ENCODE measurements at places on chromosomes 7 and 10.

GRCh38 chr7:148290538-148290937 is 300.0 kb upstream of the C7orf33 start:
- no peak for DNase-seq

- peak; percentile 75 for DNase-seq
Measured at GRCh38 chr10:100009793-100010676, at the start of gene DNMBP. Gene DNMBP (minus strand): TSS chr10:100009947. CDS start chr10:99972124, 37,823 bp downstream.

DNA sequence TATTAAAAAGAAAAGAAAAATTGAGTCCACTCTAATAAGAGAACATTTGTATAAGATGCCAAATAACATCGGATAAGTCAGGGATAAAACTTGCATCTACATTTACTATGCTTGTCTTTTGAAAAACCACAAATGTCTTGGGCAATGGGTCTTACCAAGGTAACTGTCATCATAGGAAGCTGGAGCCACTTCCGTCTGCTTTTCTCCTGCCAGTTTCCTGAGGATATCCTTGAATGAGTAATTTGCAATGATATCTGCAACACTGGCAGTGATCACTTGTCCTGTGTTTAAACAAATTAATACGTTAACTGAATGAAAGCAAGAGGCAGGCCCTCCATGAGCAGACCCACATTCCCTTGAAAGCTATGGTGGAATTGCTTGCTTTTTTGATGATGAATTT is 47.3 kb downstream of the ITGA8 start:
- no peak for DNase-seq

GRCh38 chr10:119362122-119362521 is 154.8 kb downstream of the GRK5 start:
- peak; percentile 22 for DNase-seq

GRCh38 chr10:44689368-44689767 is 221.8 kb upstream of the TMEM72 start:
- peak; percentile 40 for DNase-seq

DNA sequence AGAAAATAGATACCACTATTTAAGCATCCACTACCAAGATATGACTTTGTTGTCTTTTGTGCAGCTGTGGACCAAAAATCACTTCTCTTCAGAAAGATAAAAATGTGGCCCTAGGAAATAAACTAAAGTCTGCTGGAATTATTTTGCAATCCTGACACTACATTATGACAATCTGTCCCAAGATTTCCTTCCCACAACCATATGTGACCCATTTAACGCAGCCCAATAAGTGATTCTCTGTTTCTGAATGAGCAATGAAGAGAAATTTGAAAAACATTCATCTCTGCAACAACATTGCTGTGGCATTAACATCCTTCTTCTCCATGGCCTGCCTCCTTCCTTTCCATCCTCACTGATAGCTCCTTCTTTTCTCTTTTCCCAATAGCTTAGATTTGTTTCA is 212.0 kb downstream of the TSPAN12 start:
- no peak for DNase-seq

DNA sequence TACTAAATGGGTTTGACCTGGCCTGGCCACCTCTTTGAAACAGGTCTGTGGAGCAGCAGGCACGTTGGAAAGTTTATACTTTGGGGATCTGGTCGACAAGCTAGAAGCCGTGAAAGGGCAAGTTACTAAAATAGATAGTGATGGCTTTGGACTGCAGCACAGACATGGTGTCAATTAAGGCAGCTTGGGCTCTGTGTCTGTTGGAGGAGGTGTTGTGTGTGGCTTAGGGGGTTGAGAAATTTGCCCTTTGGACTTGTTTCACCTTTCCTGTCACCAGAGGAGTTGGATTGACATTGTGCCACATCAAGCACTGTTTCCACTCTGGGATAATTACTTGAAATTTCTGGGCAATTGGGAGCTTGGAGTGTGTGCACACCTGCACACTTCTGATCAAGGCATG is 251.8 kb upstream of the MKI67 start:
- DNase-seq: no peak

DNA sequence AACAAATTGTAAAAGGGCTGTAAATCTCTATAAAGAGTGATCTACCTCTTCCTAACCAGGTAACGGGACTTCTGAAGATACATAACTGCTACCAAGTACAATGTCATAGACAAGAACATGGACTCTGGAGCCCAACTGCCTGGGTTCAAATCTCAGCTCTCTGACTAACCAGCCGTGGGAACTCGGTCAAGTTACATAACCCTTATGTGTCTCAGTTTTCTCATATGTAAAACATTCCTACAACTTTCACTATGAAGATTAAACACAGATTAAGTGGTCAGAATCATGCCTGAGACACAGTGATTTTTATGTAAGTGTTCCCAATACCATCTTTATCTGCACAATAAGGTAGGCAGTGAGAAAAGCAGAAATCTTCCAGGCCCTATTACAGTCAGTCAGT is 52.6 kb downstream of the ITGB1 start:
- DNase-seq: peak; percentile 19

DNA sequence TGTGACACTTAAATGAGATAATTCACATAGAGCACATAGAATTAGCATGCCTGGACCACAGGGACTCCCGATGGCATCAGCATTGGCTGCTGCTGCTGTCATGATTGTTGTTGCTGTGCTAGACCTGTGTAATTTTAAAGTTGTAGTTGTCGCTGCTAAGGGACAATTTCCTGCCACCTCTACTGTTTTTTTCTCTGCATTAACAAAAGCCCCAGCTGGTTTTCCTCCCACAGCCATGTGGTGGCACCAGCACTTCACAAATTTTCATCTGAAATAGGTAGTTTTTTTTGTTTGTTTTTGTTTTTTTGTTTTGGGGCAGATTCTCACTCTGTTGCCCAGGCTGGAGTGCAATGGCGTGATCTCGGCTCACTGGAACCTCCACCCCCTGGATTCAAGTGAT is 25.4 kb upstream of the PRXL2A start:
- DNase-seq: peak; percentile 42

GRCh38 chr10:106493751-106494150 is 670.8 kb downstream of the SORCS1 start:
- DNase-seq: no peak

GRCh38 chr7:159210581-159211235 is 66.0 kb upstream of the VIPR2 start:
- DNase-seq: no peak

- no peak for DNase-seq
Measured at GRCh38 chr10:45373003-45373575, 927 bp upstream of the ALOX5 start.

DNA sequence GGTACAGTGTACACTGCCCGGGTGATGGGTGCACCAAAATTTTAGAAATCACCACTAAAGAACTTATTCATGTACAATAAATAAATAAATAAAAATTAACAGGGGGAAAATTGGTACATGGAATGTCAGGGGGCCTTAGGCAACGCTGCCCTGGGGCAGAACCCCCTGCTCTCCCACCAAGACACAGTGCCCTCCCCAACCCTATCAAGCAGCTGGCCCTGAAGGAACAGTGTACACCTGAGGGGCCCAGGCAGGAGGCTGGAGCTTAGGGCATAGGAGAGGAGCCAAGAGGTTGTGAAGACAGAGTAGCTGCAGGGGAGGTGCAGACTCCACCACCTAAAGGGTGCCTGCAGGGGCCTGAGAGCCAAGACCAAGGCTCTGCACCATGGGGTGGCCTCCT is 128.8 kb downstream of the BMS1 start:
- no peak for DNase-seq

GRCh38 chr10:116190883-116191282 is 82.1 kb downstream of the GFRA1 start:
- DNase-seq: no peak

DNA sequence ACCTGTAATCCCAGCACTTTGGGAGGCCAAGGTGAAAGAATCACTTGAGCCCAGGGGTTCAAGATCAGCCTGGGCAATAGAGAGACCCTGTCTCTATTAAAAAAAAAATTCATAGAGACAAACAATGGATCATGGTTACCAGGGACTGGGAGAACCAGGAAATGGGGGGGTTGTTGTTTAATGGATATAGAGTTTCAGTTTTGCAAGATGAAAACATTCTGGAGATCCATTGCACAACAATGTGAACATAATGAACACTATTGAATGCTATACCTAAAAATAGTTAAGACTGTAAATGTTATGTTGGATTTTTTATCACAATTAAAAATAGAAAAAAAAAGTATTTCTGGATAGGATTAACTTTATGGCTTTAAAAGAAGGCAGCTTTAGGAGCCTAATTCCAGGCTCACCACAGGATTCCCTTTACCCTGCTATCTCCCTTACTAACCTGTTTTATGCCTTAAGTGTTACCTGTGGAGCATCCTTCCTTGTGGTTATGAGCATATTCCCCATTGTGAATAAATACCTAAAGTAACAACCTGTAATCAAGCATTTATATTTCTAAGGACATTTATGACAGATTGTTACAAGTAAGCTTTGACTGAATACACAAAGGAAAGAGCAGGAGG is 45.1 kb upstream of the SGCE start:
- peak; percentile 36 for DNase-seq

DNA sequence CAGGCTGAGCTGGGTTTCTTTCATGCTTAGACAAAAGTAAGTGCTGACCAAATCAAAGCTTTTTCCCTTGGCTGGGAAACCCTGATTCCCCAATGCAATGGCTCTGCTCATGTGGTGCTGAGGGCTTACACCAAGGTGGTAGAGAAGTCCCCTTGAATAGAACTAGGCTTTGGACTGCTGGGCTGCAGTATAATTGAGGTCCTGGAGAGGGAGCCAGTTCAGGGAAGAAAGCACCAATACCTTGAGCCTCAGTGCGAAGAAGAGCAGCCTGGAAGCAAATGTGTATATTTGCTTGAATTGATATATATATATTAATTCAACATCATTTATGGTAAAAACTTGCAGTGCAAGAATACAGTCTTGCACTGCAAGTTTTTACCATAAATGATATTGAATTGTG is 391.1 kb downstream of the RPS24 start:
- peak; percentile 12 for DNase-seq

GRCh38 chr10:31958856-31959255 is 30.2 kb upstream of the ARHGAP12 start:
- no peak for DNase-seq

GRCh38 chr7:134356421-134356936 is 39.7 kb upstream of the SLC35B4 start:
- DNase-seq: no peak

DNA sequence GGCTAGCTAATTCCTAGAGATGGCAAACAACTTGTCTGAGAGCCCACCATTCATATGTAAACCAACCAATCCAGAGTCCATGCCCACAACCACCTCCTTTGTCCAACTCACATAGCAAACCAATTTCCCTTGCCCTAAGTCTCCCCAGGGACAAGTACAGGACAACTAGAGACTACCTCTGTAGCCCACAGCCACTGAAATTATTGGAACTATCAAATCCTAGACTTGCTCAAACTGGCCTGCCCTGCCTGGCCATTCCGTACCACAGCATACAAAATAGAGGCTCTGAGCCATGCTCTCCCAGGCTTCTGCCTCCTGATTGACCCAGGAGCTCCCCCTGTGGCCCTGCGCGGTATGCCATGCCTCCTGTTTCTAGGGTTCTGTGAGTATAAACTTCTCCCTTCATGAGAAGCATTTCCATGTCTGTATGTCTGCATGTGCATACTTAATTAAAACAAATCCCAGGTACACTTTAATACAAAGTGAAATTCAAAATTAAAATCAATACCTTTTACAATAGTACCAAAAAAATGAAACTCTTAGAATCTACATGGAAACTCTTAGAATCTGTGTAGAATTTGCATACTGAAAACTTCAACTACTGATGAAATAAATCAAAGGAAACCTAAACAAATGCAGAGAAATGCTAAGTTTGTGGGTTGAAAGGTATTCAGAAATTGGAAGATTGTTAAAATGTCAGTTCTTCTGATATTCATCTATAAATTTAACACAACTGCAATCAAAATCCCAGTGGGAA is 4.0 kb upstream of the HECW1 start:
- DNase-seq: peak; percentile 60

DNA sequence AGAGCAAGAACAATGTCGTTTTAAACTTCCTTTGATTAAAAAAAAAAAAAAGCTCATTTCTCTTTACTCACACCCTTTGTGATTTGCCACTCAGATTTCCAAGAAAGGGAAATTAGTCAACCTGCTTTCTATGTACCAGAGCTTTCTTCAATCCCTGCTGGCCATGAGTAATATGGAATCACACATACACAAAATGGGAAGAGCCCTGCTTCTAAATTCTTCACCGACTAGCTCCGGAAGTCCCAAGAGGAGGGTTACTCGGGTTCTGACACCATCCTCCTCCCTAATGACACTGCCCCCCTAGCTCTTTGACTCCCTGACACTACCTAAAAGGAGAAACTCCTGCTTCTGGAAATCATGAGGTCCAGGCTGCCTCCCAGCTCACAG is 81.8 kb upstream of the SFMBT2 start:
- DNase-seq: no peak

- no peak for DNase-seq
Measured at GRCh38 chr7:115127399-115128021, 205.6 kb downstream of the MDFIC start.

GRCh38 chr10:21340331-21340730 is 185.2 kb downstream of the SKIDA1 start:
- DNase-seq: peak; percentile 54

GRCh38 chr7:122273117-122273516 is 31.4 kb downstream of the FEZF1 start:
- no peak for DNase-seq

GRCh38 chr7:75993689-75994387 is 557 bp downstream of the TMEM120A start:
- peak; percentile 66 for DNase-seq

DNA sequence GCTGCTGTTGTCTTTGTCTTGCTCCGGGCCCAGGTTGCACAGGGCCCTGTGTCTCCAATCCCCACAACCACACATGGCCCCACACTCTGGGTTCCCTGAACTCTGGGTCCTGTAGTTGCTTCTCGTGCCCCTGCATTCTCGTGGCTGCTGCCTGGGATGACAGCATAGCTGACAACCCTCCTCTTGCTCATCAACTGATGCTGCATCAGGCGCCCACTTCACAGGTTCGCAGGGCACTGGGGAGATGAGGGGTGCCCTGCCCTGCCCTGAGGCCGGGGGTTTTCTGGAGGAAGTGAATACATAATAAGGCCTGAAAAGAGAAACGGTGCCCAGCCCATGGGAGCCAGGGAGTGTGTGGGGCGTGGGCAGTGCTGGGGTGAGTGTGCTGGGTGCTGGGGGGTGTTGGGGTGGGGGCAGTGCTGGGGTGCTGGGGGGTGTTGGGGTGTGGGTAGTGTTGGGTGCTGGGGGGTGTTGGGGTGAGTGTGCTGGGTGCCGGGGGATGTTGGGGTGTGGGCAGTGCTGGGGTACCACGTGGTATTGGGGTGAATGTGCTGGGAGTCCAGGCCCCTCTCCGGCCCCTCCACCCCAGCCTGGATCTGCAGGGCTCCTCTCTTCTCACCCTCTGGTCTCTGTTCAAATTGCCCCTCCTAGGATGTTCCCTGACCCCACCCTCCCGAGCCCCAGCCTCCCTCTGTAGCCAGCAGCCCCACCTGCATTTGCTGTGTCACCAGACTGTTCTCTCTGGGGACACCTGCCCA is 2.0 kb upstream of the MTG1 start:
- no peak for DNase-seq

GRCh38 chr10:126425489-126426065 is 37.3 kb upstream of the ADAM12 start:
- DNase-seq: no peak

GRCh38 chr10:97384156-97384555 is 17.0 kb downstream of the RRP12 start:
- DNase-seq: no peak

- no peak for DNase-seq
Measured at GRCh38 chr10:2232479-2232878, 495.2 kb upstream of the ADARB2 start.

GRCh38 chr10:6187278-6187677 is 15.5 kb upstream of the PFKFB3 start:
- DNase-seq: no peak

All from fibroblast of mammary gland (primary cell).